ENCODE measurements at places on chromosomes 13 and 19.

GRCh38 chr13:50893211-50893852, 16.3 kb upstream of the RNASEH2B start:
- peak; percentile 80 for DNase-seq

DNA sequence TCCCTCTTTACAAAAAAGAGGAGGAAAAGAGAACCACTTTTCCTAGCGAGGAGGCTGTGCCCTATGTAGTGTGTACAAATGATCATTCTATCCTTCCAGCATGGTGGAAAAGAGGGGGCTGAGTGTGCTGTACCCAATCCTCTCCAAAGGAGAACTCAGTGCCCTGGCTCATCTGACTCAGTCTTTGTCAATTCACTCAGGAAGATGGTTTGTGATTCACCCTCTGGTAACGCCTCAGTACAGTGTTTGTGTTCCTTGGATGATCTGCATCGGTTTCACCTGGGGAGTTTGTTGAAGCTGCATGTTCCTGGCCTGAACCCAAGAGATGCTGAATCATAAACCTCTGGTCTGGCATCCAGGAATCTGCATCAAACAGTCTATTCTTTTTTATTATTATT, 18.3 kb upstream of the ENOX1 start:
- no peak for DNase-seq

GRCh38 chr13:53007872-53008271, 20.7 kb upstream of the OLFM4 start:
- DNase-seq = no peak

DNA sequence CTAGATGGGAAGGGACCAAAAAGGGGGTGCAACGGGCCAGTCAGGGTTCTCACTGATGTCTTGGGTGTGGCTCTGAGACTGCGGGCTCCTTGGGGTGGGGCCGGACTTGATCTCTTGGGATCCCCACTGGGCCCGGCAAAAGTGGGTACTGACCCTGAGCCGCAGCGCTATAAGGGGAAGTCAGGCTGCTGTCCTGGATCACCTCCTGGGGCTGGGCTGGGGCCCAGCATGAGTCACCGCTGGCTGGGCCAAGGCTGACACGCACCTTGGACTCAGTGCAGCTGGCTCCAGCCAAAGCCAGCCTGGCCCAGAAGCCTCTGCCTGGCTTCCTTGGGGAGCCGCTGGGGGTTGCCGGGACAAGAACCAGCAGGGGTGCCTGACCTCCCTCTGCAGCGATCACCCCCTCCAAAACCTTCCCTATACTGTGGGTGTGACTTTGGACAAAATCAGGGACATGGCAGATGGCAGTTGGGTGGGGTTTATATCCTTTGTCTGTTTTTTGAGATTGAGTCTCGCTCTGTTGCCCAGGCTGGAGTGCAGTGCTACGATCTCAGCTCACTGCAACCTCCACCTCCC, 617 bp upstream of the IQCN start:
- DNase-seq = no peak

Data from GM12864 (cell line).